ENCODE measurements at places on chromosomes 1 and 21. TPM values are rescaled to one million over a fixed set of nuclear protein-coding genes. Genes with fewer than 3 reads are reported as not detected.

The HSD3B1 gene
- not detected for total RNA-seq

The PLA2G4A gene
- total RNA-seq = 3.8 TPM

The AMIGO1 gene
- 3.8 TPM for total RNA-seq

GRCh38 chr1:192266645-192267044, 50.1 kb upstream of the RGS21 start:
- DNase-seq = peak; percentile 1

- no peak for DNase-seq
Observed at GRCh38 chr1:178451529-178451928, 45.2 kb downstream of the CLEC20A start.

- peak; percentile 16 for DNase-seq
Observed at GRCh38 chr1:206075786-206076755, 23.1 kb downstream of the RHEX start.

The THEM5 gene
- not detected for total RNA-seq

GRCh38 chr1:231828182-231828920, 201.8 kb downstream of the DISC1 start:
- no peak for DNase-seq

DNA sequence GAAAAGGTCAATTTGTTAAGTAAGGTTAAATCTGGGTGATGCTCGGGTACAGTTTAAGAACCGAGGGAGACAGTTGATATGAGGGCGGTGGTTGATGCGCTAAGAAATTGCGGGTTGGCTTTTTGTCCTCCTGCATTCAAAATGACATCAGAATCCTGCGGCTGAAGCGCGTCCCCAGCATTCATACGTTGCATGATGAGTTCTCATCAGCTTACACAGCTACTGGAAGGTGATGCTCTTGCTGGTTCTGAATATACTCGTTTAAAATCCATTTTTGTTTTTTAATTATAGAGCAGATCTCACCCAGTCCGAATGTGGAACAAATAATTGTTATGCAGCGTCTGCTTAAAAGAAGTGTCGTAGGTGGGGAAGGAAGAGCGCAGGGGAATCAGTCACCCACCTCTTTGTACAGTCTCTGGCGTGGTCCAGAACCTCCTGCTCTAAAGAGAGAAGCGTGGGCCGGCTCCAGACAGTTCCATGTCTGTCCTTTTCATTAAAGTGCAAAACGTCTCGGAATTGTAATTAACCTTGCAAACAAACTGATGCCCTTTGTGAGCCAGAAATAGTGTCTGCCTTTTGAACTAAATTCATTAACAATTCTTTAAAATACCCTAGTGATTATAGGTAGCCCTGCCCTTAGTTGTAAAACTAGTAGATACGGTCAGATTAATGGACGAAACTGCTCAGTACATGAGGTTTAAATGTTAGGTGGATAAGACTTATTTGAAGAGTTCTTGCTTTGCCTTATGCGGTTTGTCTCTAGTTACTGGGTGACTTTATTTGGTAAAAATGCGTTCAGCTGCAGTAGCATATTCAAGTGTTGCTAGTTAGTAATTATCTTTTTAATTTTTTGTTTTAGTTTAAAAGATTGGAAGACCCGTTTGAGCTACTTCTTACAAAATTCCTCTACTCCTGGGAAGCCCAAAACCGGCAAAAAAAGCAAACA, 741 bp downstream of the RGS2 start:
- DNase-seq = peak; percentile 60

The PTPRF gene
- total RNA-seq = 154 TPM

GRCh38 chr21:38789275-38789674, 16.5 kb upstream of the ETS2 start:
- no peak for DNase-seq

DNA sequence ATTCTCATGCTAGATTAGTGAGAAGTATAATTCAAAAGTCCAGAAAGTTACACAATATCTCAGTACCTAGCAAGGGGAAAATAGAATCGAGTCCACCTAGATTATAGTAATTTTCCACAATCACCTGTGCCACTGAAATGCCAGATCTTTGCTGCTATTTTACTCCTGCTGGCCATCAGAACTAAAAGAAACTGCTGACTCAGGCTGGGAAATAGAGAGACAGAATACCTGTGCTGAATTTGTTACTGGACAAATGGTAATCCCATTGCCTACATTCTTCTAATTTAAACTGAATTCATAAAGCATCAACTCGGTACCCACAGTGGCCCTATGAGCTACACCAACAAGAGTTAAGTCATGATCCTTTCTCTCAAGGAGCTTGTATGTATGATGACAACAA, 55.0 kb downstream of the USH2A start:
- no peak for DNase-seq

The IVL gene
- not detected for total RNA-seq

DNA sequence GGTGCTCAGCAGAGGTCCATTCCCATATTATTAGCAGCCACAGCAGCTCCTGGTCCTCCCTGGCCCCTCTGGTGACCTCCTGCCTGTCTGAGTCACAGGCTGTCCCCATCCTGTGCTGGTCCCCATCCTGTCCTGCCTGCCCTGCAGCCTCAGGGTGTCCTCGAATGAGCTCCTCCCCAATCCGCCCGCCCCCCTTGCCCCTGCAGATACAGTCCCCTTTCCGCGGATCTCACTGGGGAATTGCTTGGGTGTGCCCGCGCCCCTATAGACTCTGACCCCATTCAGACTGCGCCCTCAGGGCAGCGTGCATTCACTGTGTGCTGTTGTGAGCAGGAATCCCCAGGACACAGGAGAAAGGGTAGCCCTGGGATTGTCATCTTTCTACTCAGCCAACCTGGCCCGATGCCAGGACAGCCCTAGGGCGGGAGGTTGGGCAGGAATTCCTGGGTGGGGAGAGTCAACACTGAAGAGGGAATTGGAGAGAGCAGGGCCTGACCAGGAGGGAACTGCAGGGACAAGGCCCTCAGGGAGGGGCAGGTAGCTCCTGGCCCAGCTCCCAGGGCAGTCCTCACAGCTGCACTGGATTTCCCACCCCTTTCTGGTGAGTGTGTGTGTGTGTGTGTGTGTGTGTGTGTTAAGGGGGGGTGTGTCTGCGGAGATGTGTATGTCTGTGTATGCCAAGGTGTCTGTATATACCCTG, 1.1 kb upstream of the GUCA2A start:
- peak; percentile 35 for DNase-seq

DNA sequence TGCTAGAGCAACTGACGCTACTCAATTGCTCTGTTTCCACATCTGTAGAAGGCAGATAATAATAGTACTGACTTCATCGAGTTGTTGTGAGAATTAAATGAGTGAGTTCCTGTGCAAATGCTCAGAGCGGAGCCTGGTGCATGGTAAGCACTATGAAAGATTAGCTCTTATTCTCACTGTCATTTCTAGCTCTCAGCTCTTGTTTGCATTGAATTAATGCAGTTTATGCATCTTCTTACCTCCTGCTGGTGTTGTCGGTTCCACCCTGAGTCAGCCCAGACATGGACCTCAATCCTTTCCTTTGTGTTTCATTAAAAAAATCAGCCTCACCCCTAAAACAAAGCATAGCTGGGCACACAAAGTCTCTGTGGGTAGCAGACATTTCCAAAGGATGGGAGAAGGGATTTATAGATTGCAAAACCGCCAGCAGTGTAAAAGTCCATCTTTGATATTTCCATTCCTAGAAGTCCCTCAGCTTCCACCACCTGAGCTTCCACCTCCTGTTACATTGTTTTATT, 254.4 kb upstream of the CSF3R start:
- DNase-seq = no peak

GRCh38 chr1:208141610-208142192, 102.5 kb downstream of the PLXNA2 start:
- no peak for DNase-seq

DNA sequence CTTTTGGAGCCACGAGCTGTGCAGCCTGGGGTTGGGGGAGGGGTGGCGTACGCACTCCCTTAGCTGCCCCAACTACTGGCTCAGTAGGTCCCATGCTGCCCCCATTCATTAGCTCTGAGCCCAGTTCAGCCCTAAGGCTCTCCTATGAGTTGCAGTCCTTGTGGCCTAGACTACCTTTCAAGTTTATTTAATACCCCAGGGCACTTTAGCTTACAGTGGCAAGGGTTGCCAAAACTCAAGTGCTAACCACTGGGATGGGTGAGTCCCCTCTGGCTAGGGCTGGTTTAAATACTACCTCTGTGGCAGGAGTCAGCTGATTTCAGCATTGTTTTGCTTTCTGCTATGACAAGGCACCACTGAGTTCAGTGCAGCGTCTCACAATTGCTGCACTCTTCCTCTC, 118.2 kb downstream of the ODF2L start:
- DNase-seq = no peak

DNA sequence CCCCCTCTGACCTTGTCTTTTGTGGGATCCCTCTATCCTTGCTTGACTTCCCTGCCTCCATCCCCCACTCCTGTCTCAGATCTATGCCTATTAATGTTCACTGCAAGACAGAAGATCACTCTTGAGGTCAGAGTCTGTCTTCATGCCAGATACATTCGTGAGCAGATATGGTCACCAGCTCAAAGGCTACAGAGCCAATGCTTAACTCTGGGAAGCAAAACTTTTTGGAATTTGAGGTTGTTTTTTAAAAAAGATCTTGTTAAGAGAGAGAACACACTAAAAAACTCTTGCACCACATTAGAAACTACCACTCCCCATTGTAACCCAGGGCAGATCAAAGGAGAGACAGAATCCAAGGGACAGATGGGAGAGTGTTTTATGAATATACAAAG, 17.1 kb upstream of the A3GALT2 start:
- no peak for DNase-seq

- DNase-seq = no peak
Observed at GRCh38 chr1:104073463-104073902, 323.8 kb downstream of the AMY1C start.

- DNase-seq = no peak
Observed at GRCh38 chr1:22754106-22754768, 43.6 kb downstream of the EPHB2 start.

The B3GALT2 gene
- not detected for total RNA-seq

All from GM23338 (cell line).